ENCODE measurements at places on chromosomes 7 and 10.

- DNase-seq, result peak; percentile 99
Observed at GRCh38 chr10:3785251-3785850, 342 bp upstream of the KLF6 start.

DNA sequence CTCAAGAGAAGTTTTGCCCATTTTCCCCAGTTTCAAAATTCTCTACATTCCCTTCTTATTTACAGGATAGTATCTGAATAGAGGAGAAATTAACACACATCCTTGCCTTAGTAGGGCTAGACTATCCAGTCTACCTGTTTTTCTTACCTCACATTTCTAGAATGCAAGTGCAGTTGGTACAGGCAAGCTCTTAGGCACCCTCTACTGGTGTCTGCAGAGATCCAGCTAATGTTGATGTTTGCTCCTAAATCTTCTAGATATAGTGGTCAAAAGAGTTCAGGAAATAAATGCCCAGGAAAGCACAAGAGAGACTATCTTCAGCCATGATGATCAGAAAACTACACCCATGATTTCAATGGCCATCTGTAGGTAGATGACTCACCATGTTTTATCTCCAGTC is 205.3 kb downstream of the HTR7 start:
- no peak for DNase-seq

DNA sequence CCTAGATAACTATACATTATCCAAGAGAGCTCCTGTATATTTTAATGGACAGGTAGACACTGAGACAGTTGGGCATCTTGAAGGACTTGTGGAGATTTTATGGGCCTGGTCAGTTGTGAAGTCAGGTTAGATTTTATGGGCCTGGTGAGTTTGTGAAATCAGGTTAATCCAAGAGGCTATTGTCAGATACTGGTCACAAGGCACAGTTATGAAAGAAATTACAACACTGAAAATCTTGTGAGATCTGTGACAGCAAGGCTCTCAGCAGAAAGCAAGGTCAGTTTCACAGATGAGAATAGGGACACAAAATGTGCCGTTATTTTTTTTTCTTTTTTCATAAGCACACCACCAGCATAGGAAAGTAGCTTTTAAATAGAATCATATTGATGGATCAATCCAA is 167.6 kb downstream of the VTI1A start:
- DNase-seq, result no peak

GRCh38 chr10:104527013-104527412 is 114.1 kb upstream of the SORCS3 start:
- DNase-seq, result no peak

- no peak for DNase-seq
Observed at GRCh38 chr7:76257973-76258372, 44.5 kb upstream of the HSPB1 start.

GRCh38 chr10:10726101-10726500 is 291.6 kb upstream of the CELF2 start:
- DNase-seq, result no peak

GRCh38 chr10:126058507-126058906 is 162.1 kb downstream of the FANK1 start:
- no peak for DNase-seq

GRCh38 chr10:121157998-121158397 is 306.8 kb downstream of the WDR11 start:
- no peak for DNase-seq

GRCh38 chr7:136179154-136179553 is 202.0 kb upstream of the MTPN start:
- no peak for DNase-seq

GRCh38 chr7:122942059-122942458 is 53.4 kb downstream of the TAS2R16 start:
- no peak for DNase-seq

DNA sequence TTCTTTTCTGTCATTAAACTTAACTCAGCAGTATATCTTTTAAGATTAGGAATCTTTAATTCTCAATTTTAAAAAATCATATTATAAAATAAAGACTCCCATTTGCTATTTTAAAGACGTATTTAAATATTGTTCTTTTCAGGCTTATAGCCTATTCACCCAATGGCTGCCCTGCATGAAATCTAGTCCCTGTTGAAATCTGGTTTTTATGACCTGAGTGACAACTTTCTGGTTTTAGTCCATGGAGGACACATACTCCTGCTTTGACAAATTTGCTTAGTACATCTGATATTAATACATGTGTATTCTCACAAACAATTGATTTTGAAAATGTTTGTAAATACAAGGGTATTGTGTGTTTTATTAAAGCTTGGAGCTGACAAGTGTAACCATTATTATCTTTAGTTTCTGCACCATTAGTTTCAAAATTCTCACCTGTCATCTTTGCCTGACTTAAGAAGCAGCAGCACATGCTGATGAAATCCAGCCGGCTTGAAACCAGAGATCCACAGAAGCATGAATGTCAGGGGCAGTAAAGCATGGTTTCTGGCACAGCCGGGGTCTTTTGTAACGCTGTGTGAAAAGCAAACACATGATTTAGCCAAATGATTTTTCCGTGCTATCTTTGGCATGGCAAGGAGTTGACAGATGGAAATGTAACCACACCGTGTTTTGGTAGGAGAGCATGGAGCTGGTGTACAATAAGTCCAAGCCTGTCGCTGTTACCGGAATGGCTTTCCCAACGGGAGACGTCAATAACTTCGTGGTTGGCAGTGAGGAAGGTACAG is 262.8 kb downstream of the DYNC1I1 start:
- no peak for DNase-seq
